ENCODE measurements at places on chromosomes 12 and 14. TPM values are rescaled to one million over a fixed set of nuclear protein-coding genes. Genes with fewer than 3 reads are reported as not detected.

The KRT73 gene
- not detected for total RNA-seq

The ERBB3 gene
- 26.6 TPM for total RNA-seq

The GLI1 gene
- 0.67 TPM for total RNA-seq

The TMEM19 gene
- total RNA-seq, result 12.9 TPM

The TAC3 gene
- 1.4 TPM for total RNA-seq

The KIF26A gene
- 38.3 TPM for total RNA-seq

The MED6 gene
- total RNA-seq, result 26.5 TPM

The INSM2 gene
- not detected for total RNA-seq

The SLCO1A2 gene
- 0.39 TPM for total RNA-seq

The LHX5 gene
- total RNA-seq, result not detected

The CCDC184 gene
- total RNA-seq, result 1.7 TPM

The RD3L gene
- total RNA-seq, result 0.18 TPM

The CEBPE gene
- not detected for total RNA-seq

The RFX4 gene
- total RNA-seq, result not detected

The DPF3 gene
- 40.8 TPM for total RNA-seq

All from cardiac muscle cell (in vitro differentiated cells and primary cell).